NCI-H460 (cell line): ENCODE measurements at places on chromosomes 13 and 19.

GRCh38 chr19:13918726-13919411 is 12.9 kb downstream of the CC2D1A start:
- DNase-seq, result no peak

DNA sequence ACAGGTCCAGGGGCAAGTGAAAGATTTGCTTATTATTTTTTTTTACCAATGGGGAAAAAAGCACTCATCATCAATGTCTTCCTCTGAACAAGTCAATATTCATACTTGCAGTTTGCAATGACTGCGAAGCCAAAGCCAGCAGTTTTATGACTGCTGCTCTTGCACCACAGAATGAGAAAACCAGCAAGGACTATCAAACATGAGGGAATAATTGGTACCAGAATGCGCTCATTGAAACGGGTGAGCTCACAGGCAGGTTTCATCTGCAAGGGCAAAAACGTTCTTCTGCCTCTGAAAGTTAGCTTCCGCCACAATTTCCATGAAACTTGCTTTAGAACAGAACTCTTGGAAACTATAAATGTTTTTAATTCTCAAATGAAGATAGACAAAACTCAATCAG is 5.5 kb downstream of the DLEU7 start:
- no peak for DNase-seq

GRCh38 chr19:4120559-4121272 is 3.2 kb downstream of the MAP2K2 start:
- DNase-seq, result no peak

DNA sequence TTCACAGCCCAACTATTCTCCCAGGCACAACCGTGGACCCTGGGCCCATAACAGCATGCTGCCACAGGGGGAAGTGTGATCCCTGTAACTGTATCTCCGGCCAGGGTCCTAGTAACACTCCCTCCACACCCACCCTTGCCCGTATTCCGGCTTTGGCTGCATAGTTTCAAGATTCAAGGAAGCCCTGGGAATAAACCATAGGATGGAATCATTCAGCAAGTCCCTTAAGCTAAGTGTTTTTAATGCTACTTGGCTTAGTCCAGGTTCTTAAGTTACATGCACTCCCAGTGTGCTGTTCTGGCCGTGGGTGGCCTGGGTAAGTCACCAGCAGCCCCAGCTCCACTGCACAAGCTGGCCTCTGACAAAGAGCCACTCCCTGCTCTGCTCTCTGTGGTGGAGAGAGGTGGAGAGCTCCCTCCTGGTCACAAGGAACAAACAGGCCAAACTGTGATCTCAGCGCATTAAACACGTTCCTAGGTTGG is 532.4 kb upstream of the SGCG start:
- DNase-seq, result no peak
